ENCODE measurements at places on chromosomes 3 and 15.

DNA sequence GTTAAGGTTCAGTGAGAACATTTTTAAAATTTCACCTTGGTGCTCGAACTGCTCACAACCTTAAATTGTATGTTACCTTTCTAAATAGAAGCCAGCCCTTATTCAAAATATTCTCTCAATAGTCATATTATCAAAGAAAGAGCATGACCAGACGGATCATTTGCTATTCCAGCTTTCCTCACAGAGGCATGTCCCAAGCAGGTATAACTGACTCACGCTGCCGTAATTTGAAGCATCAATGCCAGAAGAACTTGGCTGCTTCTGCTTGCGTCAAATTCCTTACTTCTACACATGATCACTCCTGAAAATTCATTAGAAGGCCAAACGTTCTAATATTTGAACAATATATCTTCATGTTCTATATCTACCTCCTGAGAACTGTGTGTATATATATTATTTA, 69.5 kb upstream of the VGLL4 start:
- DNase-seq, result no peak

DNA sequence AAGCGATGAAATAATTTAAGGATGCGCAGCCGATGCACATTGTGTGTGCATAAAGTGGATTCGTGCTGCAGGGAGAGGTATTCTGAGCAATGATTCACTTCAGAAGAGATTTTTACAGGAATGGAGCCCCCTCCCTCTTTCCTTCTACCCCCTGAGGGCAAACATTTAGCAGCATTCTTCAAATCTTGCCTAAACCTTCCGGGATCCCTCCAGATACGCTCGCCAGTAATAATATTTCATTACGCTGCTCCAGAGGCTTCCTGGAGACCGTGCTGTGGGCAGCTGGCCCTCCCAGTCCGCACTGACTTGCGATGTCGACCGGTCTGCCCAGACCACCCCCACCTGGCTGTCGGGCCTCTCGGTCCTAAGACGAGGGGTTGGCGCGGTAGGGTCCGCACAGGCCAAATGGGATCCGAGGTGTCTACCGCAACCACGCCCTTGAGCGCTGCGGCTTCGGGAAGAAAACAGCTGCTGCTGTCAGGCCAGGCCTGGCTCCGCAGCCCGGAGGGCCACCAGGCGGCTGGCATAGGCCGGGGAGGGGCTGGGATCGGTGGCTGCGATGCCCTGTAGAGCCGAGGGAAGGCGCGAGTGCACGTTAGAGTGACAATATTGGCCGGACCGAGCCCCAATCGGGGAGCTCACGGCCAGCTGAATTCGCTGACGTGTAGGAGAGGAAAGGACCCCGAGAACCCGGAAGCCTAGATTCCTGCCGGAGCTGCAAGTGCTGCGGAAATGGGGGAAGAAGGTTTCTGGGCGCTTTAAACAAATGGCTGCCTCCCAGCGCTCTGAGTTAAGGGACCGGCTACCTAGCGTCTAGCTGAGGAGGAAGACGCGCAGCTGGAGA, 14.3 kb downstream of the ZIC4 start:
- no peak for DNase-seq

DNA sequence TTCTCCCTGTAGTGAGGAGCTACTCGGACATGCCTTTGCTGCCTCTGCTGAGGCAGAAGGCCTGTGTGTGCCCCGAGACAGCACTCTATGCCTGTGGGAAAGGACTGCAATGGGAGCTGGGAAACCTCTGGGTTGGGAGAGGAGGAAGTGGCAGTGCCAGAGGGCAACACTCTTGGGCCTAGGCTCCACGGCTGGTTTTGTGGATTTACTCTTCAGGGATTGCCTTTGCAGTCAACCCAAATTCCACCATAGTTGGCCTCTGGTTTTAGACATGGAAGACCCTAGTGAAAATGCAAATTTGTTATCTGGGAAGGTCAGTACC, 46.8 kb downstream of the ITGA11 start:
- no peak for DNase-seq

DNA sequence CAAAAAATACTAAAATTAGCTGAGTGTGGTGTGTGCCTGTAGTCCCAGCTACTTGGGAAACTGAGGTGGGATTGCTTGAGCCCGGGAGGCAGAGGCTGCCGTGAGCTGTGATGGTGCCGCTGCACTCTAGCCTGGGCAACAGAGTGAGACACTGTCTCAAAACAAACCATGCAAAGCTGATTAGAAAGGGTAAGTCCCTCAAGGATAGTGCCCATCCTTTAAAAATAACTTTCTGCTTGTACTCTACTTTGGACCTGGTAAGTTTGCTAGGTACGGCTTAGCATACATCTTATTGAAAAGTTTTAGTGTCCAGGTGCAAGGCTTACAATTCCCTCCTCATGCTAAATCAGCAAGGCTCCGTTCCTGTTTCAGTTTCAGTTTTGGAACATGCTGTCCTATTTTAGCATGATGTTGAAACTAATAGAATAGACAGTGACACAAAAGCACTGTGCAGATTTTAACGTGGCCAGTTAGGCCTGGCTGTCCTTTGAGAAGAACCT, 21.4 kb downstream of the FEM1B start:
- DNase-seq, result no peak

GRCh38 chr3:182435860-182436259, 357.4 kb upstream of the ATP11B start:
- no peak for DNase-seq

DNA sequence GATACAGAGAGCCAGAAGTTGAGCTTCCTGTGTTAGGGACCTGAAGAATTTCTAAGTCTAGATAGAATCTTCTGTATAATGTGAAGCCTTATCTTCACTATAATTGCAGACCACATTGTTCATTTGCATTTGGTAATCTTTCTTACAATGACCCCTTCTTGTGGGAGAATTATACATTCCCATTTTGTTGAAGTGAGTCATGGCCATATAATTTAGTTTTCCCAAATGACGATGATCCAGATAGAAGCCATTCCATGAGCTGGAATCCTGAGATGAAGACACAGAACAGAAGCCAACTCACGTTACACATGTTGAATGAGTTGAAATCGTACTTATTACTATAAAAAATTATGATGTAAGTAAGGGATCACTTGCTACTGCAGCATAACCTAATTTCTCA, 187.8 kb downstream of the TUSC7 start:
- no peak for DNase-seq

- no peak for DNase-seq
Observed at GRCh38 chr3:127775398-127776109, 46.8 kb downstream of the MGLL start.

DNA sequence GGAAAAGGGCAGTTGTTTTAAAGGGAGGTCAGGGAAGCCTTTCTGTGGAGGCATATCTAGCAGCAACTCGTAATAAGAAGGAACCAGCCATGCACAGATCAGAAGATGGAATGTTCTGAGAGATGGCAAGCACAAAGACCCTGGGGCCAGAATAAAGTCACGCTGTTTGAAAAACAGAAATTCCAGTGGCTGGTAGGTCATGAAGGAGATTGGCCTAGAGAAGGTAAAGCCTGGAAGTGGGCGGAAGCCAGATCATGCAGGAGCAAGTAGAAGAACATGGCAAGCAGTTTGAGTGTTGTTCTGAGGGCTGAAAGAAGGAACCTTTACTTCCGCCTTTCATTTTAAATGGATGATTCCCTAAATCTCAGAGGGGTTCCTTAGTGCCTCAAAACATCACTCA, 208.1 kb upstream of the PPP2R3A start:
- no peak for DNase-seq
